ENCODE measurements at places on chromosomes 2 and 18. TPM values are rescaled to one million over a fixed set of nuclear protein-coding genes. Genes with fewer than 3 reads are reported as not detected.

- no peak for DNase-seq
These were observed 36.8 kb upstream of the AQP4 start for GRCh38 chr18:26902291-26902690.

PLGLB1 gene
- 0.63 TPM for total RNA-seq

DNA sequence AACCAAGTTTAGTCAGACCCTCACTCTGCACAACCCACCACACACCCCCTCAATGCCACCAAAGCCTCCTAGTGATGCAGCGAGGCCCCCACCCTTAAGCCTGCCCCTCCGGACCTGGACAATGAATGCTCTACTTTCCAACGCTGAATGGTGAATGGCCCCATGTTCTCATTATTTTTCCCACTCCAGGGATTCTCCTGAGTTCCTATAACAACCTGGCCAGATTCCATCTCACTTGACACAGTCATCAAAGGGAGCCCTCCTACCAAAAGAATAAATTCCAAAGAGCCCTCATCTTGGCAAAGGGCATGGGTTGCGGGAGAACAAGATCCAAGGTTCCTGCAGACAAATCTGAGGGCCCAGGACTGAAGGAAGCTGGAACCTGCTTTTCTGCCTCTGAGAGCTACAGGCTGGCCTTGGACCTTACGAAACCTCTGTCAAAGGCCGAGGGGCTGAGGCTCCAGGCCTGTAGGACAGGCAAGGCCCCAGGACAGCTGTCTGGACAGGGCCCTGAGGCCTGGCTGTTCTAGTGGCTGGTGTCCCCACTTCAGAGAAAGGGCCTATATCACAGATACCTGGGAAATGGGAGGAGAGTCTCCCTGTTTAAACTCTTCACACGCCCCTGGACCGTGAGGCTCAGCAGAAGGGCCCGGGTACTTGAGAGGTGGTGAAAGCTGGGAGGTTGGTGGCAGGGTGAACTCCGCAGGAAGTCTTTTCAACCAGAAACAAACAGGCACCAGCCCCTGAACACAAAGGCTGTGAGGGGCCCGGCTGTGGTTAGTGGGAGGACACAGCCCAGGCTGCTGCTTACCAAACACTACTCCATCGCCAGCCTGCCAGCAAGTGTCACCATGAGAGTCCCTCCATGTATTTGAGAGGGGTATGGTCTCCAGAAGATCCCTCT lies 27.3 kb downstream of the SFXN5 start:
- DNase-seq: no peak

CGREF1 gene
- 5.1 TPM for total RNA-seq

EPAS1 gene
- 109 TPM for total RNA-seq

- DNase-seq: peak; percentile 68
These were observed 100.7 kb upstream of the CCDC195 start for GRCh38 chr2:224816816-224817215.

RELCH gene
- 21.2 TPM for total RNA-seq

Data from dermis microvascular lymphatic vessel endothelial cell (primary cell).